Brain (organoid and tissue), 16 donors: ENCODE measurements at places on chromosomes 1 and 21.
A peak's percentile ranks its signal among the peaks of the same experiment; 100 is the strongest.

- DNase-seq = peak; percentile 76
Measured at GRCh38 chr1:16146279-16147155, 9.4 kb downstream of the EPHA2 start.

DNA sequence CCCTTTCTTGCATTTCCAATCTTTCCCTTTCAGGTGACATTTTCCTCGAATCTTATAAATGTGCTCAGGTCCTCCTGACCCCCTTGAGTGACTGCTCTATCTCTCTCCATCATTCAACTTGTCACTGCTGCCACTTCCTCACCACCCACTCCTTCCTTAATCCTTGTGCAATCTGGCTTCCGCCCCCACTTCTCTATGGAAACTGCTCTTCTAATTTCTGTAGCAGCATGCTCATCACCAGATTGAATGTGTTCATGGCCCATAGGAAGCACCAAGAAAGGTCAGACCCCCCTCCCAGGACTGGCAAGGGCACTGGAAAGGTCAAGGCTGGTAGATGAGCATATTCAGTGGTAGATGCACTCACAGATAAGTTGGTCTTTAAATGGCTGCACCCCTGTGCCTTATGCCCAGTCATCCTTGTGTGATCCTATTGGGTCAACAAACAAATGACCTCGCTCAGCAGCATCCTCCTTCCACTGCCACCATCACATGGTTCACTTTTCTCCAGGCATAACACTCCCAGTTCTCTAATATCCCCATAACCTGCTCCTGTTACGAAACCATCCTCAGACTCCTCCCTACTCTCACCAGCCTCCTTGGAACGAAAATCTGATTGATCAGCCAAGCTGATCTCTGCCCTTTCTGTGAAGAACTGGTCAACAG is 288.5 kb upstream of the POU3F1 start:
- no peak for DNase-seq

DNA sequence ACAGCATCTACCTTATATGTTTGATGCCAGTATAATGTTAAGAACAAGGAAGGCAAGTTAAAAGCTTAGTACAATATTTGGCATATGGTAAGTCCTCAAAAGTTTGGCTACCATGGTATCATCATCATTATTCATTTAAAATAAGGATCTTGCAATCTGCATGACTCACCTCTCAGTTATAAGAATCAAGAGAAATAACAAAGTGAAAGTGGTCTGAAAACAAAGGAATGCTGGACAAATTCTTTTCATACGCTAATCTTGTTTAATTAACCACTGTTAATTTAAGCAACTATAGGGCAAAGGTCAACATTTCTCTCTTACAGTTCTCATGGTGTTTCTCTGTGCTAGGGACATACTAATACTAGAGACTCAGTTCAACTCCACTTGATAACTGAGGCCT is 13.0 kb upstream of the CLDN19 start:
- no peak for DNase-seq

DNA sequence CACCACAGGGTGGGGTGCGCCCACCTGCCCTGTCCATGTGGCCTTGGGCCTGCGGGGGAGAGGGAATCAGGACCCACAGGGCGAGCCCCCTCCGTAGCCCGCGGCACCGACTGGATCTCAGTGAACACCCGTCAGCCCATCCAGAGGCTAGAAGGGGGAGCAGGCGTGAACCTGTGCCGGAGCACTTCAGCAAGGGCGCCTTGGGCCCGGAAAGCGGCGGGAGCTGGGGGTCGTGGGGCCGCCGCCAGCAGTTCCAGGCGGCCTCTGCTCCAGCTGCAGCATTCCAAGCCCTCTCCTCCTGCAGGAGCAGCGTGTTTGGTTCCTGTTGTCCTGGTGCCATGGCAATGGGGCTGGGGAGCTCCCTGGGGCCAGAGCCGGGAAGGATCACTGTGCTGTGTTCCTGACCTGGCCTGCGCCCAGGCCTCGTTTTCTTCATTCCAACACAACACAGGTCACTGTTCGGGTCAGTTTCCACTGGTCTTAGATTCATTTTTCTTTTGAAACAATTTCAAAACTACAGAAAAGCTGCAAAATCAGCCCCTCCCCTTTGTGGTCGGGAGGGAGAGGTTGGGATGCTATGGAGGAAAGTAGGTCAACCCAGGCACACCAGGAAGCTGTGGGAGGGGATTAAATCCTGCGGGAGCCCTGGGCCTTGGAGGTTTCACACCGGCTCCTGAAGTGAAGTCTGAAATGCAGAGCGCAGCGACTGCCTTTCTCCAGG is 18.8 kb downstream of the SLX9 start:
- peak; percentile 43 for DNase-seq

GRCh38 chr1:216903382-216903740 is 180.1 kb upstream of the ESRRG start:
- DNase-seq = no peak

GRCh38 chr1:171741872-171742576 is at the start of gene VAMP4:
VAMP4 (minus strand) TSS chr1:171742065; CDS start chr1:171738414, 3,651 bp downstream.
- DNase-seq = peak; percentile 93
